Activated T-cell treated with anti-CD3 and anti-CD28 coated beads, Interleukin-2, amount 50 U/mL, for 4 hours (primary cell): ENCODE measurements at places on chromosomes 7 and 10.

DNA sequence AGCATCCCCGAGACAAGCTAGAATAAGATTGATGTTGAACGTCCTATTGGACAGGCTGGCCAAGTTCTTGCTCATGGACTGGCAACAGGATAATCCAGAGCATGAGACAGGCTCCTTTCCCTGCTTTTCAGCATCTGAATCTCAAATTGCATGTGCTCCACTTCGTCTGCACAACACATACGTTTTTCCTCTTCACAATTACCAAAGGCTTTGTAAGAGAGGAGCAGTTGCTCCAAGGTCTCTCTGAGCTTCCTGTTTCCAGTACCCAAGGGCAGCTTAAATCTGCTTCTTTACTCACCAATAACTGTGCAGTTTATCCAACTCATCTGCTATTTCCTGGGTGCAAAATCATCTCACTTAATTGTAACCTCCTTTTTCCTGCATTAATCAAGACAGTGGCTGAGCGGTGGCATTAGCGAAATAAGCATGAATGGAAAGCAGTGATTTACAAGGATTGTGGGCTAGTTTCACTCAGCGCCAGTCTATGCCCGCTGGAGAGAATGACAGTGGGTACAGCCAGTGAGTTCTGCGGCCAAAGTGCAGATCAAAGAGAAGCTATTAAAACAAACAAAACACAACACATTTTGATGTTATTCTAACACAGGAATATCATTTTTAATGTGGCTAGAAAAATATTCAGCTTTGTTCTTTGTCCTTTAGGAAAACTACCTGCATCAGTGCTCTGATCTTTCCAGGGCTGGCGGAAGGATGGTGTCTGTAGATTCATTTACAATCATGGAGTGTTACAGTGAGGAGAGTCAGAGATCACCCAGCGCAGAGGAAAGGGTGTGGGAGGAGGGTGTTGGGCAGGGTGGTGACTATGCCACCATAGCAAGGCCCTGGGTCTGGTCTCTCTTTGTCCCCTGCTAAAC, 79.8 kb downstream of the CHN2 start:
- no peak for DNase-seq

GRCh38 chr10:111747751-111748150, 435.8 kb downstream of the GPAM start:
- DNase-seq = no peak

- DNase-seq = no peak
Observed at GRCh38 chr10:101330631-101331225, 23.2 kb upstream of the BTRC start.

DNA sequence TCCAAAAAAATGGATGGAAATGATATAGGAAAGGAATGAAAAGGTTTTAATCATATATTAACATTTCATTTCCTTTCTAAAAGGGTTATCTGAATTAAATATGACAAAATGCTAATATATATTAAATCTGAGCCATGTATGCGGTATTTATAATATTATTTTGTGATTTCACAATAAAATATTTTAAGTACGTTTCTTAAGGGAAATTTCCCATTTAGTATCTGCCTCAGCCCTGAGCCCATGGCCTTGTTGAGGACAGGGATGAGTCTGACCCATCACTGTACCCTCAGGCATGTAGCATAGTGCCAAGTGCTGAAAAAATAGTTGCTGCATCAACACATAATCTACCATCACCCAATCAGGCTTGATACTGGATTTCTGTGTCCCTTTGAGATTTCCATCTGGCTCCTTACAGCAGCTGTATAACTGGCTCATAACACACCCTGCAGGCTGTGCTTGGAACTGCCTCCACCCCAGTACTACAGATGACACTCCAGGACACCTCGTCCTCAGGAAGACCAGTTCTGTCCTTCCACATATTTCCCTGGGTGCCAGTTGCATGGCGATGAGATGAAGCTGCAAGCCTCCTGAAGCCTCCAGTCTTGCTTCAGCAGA, 59.4 kb upstream of the ASAH2 start:
- no peak for DNase-seq

GRCh38 chr7:27200761-27201579, 1.1 kb upstream of the HOXA13 start:
- DNase-seq = no peak

DNA sequence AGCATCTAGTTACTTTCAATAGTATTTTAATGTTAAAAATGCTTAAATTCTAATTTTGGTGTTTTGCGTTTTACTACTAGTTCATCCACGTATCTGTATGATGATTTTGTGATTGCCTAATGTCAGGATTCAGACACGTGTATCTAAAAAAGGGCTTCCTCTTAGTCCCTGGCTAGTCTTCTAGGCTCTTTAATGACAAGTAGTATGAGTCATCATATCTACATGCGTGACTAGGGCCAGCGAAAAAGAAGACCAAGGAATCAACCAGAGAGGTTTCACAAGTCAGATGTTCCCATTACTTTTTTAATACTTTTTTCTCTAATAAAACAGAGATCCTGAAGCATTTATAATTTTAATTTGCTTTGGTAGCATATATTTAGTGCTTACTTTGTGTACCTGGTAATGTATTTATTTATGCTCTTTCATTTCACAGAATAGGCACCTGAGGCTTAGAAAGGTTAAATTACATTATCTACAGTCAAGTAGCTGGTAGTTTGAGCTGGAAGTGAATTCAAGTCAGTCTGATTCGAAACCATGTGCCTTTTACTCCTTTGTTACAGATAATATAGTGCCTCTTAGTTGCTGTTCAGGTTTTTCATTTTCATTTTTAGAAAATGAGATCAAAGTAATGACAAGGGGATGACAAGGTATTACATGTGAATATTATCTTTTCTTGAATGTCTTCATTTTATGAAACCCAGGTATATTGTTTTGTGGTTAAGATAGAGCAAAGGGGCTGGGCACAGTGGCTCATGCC, 140.3 kb downstream of the FOXP2 start:
- no peak for DNase-seq

GRCh38 chr10:100370714-100371481, 23.9 kb downstream of the SCD start:
- DNase-seq = peak; percentile 24
